Caco-2 (cell line): ENCODE measurements at places on chromosomes 7 and 10. TPM values are rescaled to one million over a fixed set of nuclear protein-coding genes. Genes with fewer than 3 reads are reported as not detected.

Gene FAM13C
- 0.18 and 0.42 TPM in 2 replicates for total RNA-seq

- DNase-seq: peak; percentile 70
Measured at GRCh38 chr10:122373721-122374120, 787 bp upstream of the PLEKHA1 start.

DNA sequence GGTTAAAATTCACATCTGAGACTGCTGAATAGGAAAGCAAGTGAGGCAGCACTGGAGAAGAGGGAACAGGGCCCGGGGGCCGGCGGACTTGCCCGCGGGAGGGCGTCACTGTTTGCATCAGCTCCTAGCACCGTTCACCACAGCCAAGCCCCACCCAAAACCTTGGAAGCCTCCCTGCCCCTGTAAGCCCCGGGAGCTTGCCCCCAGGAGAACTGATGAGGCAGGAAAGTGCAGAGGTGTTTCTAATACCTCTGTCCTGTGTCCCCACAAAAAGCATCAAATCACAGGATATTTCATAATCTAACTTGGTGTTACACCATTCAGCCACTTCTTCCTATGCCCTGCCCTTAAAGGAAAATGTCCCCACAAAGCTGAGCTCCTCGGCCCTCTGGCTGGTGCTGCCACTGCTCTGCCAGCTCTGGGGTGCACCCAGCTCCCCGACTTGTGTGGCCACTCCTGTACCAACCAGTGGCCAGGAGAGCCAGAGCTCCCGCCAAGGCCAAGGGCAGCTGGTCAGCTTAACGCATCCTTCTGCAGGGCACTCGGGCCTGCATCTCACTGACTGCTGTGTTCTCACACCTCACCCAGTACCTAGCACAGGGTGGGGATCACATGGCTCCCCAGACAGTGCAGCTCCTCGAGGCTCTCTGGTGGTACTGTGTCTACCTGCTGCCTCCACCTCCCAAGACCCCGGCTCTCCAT, 47.3 kb upstream of the CNPY1 start:
- DNase-seq: no peak

GRCh38 chr10:93180482-93180931, 106.8 kb downstream of the CYP26A1 start:
- DNase-seq: no peak

Gene TMEM196
- not detected in 2 replicates for total RNA-seq

- peak; percentile 77 for DNase-seq
Measured at GRCh38 chr7:143240291-143241168, 18.7 kb downstream of the TAS2R40 start.

DNA sequence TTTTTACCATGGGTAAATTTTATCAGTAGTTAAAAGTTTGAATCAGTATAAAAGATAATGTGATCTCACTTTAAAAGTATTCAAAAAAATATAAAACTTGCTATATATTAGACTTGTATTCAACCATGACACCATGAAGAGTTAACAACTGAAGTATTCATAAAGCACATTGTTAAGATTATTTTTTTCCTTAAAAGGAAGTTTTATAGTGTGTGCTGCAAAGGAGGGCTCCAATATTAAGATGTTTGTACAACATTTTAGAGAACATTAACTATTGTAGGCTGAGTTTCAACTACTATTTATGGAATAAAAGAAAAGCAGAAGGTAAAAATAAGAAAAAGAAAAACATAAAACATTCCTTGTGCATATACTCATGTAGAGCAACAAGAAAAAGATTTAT, 24.5 kb upstream of the CUBN start:
- no peak for DNase-seq

DNA sequence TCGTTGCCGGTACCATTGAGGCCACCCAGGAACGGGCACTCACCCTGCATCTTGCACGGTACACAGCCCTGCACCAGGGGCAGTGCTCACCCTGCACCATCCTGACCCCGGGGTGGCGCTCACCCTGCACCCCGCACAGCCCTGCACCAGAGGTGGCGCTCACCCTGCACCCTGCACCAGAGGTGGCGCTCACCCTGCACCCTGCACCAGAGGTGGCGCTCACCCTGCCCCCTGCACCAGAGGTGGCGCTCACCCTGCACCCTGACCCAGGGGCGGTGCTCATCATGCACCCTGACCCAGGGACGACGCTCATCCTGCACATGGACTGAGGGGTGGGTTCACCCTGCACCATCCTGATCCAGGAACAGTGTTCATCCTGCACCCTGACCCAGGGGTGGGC, 6.4 kb downstream of the TUBGCP2 start:
- no peak for DNase-seq

Gene TRIM74
- total RNA-seq: 0.39 TPM in 1 of 2 replicates, not detected in the other

Gene TUBGCP2
- total RNA-seq: 92.2 and 93.3 TPM in 2 replicates

DNA sequence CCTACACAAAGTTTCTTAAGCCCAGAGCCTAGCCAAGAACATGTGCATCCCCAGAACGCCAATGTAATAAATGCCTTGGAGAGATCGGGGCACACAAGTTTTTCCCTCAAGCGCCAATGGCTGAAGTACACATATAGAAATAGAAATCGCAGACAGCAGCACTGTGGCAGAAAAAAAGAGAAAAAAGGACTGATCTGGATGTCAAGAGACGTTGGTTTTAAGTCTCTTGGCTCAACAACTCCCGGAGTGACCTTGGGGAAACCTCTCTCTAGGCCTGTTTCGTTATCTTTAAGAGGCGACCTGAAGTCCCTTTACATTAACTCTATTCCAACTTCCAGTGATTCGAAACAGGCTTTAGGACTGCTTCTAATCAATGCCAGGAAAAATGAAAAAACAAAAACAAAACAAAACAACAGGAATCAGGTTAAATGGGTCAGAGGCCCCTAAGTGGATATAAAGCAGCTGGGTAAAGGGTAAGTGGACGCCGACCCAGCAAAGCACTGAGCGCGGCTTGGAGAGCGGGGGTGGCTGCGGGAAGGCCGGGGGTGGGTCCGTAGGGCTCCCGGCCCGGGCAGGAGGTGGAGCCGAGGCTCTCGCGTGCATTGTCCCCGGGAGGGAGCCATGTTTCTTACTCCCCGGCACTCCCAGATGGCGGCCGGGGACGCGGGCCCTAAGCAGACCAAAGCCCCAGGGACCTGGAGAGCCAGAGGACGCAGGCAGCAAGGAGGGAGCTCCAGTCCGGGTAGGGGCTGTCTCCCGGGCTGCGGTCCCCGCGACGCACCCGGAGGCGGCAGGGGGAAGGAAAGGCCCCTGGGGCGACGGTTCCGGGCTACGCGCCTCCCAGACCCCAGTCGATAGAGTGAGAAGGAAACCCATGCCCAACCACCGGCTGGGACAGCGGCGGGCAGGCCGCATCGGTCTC, 757 bp downstream of the EIF3A start:
- peak; percentile 83 for DNase-seq

GRCh38 chr10:131636841-131637724, 263.7 kb upstream of the PPP2R2D start:
- DNase-seq: no peak

DNA sequence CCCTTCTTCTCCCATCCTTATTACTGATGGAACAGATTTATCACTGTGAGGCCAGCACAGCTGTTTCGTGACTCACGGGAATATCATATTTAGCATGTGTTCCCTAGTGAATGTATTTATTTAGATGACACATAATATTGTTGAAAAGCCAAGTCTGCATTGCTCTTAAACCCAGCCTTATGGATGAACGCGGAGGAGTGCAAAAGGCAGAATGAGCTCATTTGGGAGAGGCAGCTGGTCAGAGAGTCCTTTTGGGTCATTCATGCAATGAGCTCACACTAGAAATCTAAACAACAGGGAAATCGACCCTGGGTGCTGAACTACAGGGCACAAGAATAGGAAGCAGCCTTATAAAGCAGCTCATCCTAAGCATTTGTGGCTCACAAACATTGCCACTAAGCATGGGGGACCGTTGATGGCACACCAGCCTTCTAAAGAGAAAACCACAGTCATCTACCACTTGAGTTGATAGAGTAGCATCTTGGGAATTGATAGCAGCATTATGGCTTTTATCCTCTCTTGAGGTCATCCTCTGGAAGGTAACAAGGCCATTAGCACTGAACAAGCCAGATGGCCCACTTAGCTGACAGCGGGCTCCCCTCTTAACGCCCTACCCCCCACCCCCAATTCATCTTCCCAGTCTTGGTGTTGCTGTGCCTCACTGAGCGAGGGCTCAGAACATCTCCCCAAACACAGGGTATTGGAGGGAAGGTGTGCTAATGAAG, 32.9 kb upstream of the SDK1 start:
- no peak for DNase-seq

DNA sequence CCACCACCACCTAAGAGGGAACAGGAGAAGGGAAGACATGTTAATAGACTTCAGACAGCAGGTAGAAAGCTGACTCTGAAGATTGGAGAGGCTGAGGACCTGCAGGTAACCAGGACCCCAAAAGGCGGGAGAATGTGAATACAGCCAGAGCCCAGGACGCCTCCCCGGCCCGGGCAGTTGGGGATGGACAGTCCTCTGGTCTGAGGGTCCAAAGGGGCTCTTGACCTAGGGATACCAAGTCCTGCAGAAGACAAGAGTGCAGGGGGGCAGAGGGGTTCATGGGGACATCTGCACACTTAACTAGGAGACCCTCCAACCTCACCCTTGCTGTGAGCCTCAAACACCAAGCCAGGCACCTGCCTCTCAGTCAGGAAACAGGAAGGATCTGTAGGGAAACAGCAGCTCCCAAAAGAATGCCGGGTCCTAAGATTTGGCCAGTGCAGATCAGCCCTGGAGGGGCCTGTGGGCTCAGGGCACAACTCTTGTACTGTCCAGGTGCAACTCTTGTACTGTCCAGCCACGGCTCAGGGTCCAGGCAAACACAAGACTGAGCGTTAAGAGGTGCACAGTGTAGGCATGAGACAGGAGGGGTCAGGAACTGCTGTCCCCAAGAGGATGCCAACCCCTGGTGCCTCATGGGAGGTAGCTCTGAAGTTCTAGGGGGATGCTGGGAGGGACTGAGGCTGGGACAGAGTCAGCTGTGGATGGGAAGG, 2.3 kb upstream of the STK32C start:
- DNase-seq: no peak

GRCh38 chr7:877312-878232, 1.2 kb downstream of the GET4 start:
- peak; percentile 72 for DNase-seq

Gene SPDYE8
- total RNA-seq: not detected in 2 replicates

DNA sequence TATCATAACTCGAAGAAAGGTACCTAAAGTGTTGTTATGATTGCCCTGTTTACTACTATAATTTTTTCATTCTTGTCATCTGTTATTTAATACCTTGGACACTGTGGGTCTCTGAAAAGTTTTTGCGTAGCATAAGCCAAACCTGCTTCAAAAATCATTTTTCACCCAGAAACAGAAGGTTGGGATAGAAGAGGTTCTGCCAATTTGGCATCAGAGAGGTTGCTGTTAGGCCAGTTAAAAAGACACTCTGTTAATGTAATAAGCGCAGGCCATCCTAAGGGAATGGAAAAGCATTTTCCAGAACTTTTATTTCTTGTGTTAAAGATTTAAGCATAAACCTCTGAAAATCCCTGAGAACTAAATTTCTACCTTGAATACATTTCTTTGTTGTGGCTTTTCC, 212.2 kb downstream of the BMPER start:
- no peak for DNase-seq

- DNase-seq: no peak
Measured at GRCh38 chr7:2647594-2648172, 15.9 kb downstream of the TTYH3 start.

Gene ANKRD61
- 0.32 TPM in 1 of 2 replicates, not detected in the other for total RNA-seq

DNA sequence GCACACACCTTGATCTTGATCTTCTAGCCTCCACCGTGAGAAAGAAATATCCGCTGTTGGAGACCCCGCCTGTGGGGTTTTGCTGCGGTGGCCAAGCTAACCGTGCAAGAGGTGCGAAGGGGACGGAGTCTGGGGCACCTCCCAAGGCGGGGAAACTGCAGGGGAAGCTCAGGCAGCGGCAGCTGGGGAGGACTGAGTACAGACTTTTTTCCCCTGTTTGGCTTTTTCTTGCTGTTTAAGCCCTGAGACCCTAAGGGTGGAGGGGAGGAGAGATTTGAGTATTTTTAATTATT, 108.0 kb downstream of the DNAJB6 start:
- DNase-seq: no peak

Gene CDC14C
- not detected in 2 replicates for total RNA-seq

GRCh38 chr7:146235195-146235594, 118.6 kb downstream of the CNTNAP2 start:
- DNase-seq: no peak

GRCh38 chr7:110373859-110374258, 717.1 kb upstream of the LRRN3 start:
- peak; percentile 19 for DNase-seq

DNA sequence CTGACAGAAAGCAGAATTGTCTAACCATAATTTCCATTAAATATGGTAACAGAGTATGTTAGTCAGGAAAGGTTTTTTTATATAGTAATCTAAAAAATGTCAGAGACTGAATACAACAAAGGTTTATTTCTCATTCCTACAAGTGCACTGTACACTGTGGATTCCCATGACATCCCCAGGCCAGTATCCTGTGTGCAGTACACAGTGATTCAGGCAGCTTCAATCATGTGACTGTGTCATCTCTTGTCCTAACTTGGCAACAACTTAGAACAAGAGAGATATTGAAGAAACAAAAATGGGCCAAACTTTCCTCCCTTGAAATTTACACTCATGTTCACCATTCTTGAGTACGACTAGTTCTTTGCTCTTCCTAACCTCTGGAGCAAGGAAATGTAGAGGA, 189.8 kb upstream of the SEMA3A start:
- no peak for DNase-seq
